ENCODE measurements at places on chromosomes 4 and X. TPM values are rescaled to one million over a fixed set of nuclear protein-coding genes. Genes with fewer than 3 reads are reported as not detected.

TMPRSS11B gene
- total RNA-seq, result not detected

GPR119 gene
- not detected for total RNA-seq

GAGE2A gene
- not detected for total RNA-seq

C4orf50 gene
- total RNA-seq, result 0.20 TPM

GRCh38 chr4:52001616-52002015 lies 18.5 kb downstream of the LRRC66 start:
- no peak for DNase-seq

DNA sequence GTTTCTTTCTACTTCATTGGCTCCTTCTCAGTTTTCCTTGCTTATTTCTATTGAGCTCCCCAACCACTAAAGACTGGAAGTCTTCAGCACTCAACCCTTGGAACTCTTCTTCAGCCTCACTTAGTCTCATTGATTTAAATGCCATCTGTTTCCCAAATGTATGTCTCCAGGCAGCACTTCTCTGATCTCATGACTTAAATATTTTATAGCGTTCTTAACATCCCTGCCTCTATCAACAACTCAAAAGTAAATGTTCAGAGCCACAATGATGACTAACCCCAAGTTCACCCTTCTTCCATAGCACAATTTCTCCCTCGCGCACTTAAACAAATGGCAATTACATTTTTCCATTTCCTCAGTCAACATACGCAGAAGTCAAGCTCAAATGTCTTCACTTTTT lies 1393.3 kb downstream of the ARAP2 start:
- no peak for DNase-seq

GRCh38 chr4:25567253-25567652 lies 88.4 kb upstream of the SLC34A2 start:
- DNase-seq, result no peak

- no peak for DNase-seq
Observed at GRCh38 chr4:6916069-6916586, 6.5 kb downstream of the TBC1D14 start.

DNA sequence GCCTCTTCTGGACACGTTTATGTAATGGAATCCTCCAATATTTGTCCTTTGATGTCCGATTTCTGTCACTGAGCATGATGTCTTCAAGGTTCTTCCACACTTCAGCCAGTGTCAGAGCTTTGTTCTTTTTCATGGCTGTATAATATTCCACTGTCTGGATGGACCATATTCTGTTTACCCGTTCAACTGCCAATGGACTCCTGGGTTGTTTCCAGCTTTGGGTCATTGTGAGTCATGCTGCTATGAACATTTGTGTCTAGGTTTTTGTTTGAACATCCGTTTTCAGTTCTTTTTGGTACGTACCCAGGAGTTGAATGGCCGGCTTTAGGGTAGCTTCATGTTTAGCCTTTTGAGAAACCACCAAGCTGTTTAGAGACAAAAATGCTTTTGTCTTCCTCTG lies 93.2 kb downstream of the SHOX start:
- DNase-seq, result no peak

GRCh38 chr4:187921946-187922623 lies 73.5 kb upstream of the ZFP42 start:
- no peak for DNase-seq

DNA sequence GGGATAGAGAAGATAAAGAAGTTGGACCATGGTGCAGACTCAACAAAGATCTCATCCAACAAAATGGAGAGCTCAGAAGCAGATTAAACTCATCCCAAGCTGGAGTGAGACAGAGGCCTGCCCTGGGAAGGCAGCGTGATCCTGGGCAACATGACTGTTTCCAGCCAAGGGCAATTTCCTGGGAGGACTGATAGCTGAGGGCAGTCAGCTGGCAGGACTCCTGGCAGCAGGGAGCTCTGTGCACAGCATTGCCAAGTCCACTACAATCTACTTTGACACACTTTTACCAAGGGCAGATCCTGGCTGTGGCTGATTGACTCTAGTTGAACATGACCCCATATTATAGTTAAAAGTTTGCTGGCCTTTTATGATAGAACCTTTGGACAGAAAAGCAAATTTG lies 357.3 kb upstream of the RASGEF1B start:
- DNase-seq, result no peak

Data from CD4-positive, alpha-beta T cell (primary cell).